ENCODE measurements at places on chromosomes 4 and X.
A peak's percentile ranks its signal among the peaks of the same experiment; 100 is the strongest.

- DNase-seq: no peak
Observed at GRCh38 chr4:141058591-141059512, 74.4 kb downstream of the RNF150 start.

- DNase-seq: no peak
Observed at GRCh38 chr4:22482250-22483127, 33.4 kb downstream of the ADGRA3 start.

DNA sequence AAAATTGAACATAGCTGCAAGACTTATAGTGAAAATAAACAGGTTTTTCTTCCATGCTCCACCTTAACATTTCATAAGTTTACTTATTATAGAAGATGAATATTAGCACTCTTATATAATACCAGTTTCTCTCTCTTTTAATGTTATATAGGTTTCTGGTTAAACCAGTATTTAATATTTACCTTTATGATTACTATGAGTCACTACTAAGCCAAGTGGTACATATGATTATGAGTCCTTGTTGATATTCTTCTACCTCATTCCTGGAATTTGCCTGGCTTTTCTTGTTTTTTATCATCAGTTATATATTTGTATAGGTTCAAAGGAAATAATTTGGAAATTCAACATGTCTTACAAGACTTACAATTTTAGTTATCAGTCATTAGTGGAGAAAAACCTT, 89.9 kb upstream of the MAOA start:
- no peak for DNase-seq

- no peak for DNase-seq
Observed at GRCh38 chr4:150216726-150217125, 138.5 kb downstream of the DCLK2 start.

DNA sequence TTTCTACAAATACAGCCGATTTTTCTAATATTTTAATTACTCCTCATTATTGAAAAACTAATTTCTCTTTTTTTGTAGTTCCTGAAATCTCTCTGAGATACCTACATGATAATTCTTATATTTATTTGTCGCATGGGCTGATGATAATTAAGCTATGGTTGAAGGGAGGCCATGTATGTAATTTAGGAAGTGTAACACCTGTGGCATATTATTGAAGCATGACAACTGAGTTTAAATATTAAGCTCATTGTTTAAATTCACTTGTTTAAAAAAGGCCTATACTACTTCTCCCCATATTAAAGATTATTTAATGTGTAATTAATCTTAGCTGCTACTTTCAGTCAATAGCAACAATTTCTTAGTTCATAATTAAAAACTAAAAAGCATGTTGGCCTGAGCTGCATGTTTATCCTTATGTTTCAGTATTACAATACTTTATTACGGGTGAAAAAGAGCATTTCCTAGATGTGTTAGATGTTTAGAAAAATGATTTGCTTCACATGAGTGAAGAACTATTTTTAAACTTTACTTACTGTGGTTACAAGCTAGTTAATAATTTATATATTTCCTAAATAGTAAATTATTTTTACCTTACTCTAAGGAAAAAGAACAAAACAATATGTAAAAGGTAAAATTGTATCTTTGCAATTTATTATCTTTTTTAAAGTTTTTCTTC, 122.4 kb downstream of the RAP1GDS1 start:
- DNase-seq: no peak

DNA sequence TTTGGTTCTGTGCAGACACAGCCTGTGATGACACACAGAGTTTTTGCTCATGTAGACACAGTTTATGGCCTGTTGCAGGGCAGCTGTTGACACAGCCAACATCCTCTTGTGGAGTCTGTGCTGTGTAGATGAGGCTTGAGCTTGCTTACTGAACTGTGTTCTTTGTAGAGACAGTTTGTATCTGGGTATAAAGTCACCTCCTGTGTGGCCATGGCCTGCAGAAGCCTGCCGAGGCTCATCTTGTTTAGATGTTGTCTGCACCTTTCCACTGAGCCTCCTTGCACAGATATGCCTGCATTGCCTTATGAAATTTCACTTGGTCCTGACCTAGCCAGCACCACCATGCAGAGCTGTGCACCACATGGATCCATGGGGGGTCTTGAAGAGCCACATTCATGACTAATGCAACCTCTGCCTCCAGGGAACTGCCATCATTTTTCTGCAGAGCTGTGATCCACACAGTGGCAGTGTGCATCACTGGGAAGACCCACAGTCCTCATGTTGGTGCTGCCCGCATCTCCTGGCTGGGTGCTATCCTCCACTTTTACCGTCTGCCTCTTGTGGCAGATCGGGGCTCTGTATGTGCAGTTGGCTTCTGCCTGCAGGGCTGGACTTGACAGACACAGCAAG, 198.0 kb upstream of the MAMLD1 start:
- no peak for DNase-seq

DNA sequence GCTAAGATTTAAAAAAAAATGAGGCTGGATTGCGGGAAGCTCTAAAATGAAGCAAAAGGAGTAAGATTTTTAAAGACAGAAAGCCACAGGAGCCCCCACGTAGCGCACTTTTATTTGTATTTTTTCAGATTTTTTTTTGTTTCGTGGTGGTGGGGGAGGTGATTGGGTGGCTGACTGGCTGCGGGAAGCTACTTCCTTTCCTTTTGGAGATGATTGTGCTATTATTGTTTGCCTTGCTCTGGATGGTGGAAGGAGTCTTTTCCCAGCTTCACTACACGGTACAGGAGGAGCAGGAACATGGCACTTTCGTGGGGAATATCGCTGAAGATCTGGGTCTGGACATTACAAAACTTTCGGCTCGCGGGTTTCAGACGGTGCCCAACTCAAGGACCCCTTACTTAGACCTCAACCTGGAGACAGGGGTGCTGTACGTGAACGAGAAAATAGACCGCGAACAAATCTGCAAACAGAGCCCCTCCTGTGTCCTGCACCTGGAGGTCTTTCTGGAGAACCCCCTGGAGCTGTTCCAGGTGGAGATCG, 908 bp downstream of the PCDH10 start:
- no peak for DNase-seq

DNA sequence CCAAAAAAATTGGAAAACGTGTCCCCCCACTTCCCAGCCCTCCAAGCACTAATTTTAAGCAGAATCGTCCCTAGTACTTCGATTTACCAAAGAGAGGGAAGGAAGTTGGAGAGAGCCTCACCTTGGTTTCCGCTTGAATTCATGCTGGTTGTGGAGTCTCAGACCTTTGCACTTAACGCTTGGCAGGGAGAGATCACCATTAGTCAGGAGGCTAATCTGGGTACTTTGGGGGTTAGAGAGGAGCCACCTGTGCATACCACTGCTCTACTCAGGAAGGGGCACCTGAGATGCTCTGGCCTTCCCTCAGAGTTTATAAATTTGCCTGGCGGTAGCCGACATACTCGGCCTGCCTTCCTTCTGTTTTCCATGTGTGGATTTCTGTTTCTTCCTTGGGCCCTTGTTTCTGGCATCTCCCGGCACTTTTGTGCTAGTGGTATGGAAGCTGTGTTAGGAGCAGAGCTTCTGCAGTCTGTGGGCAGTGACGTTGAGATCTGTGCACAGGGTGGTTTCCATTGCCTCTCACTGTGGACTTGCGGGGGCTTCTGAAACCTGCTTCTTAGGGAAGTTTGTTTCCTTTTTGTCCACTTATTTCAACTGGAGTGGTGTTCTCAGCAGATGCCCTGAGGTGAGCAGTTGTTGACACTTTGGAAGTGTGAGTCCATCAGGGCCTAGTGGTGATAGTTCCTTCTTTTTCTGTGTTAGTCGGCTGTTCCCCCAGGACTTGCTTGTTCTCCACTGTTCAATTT, 104.2 kb downstream of the TMEM131L start:
- no peak for DNase-seq

GRCh38 chrX:10177601-10178000, 20.8 kb downstream of the CLCN4 start:
- DNase-seq: no peak

- DNase-seq: no peak
Observed at GRCh38 chr4:77917601-77918000, 55.0 kb downstream of the MRPL1 start.

DNA sequence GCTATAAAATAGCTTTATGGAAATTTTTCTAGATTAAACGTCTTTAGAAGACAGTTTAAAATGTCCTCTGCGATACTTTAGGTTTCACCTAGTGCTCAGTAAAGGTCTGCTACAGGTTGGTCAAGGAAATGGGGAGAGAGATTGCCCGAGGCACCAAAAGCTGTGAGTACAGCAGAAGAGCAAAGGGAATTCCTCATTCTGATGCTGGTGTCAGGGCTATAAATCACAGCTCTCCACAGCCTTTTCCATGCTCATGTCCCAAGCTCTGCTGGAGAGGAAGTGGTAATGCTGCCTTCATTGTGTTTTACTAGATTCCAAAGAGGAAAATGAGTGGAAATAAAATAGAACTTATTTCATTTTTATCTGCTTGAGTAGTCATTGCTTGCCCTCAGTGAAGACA, 2060.4 kb downstream of the ARAP2 start:
- DNase-seq: no peak

DNA sequence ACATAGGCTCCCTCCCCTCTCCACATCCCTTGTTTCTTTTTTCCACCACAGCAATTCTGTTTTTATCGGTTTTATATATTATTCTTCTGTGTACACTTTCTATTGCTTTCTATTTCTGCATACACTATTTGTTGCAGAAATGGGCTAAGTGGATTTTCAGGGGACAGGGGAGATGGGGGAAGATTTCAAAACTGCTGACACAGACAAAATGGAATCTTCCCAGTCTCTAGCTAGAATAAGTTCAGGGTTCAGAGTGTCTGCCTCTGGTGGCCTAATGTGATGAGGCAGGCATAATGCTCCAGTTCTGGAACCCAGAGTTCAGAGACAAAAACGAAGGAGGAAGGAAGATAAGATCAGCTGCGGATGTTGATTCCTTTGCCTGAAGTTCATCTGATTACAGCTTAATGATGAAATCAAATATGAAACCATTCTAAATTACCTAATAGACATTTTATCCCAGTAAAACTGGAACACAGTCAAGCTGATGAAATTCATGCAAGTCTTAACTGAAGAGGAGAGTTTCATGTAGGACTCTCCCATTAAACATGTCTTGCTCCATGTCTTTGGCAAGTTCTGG, 447.1 kb downstream of the AFF2 start:
- no peak for DNase-seq

DNA sequence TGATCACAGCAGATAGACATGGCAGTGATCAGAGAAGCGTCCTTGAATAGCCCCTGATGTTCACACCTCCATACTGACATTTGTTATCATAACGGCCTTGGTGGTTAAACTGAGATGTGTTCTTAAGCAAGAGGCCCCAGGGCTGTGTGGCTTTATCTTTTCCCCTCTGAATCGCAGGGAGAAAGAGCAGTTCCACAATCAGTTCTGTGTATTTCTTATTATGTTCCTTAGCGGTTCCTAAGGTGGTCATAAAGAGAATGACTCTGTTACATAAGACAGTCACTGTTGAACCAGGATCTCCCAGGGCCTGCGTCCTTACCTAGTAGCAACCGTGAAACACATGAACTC, 52.8 kb upstream of the CBR4 start:
- no peak for DNase-seq

DNA sequence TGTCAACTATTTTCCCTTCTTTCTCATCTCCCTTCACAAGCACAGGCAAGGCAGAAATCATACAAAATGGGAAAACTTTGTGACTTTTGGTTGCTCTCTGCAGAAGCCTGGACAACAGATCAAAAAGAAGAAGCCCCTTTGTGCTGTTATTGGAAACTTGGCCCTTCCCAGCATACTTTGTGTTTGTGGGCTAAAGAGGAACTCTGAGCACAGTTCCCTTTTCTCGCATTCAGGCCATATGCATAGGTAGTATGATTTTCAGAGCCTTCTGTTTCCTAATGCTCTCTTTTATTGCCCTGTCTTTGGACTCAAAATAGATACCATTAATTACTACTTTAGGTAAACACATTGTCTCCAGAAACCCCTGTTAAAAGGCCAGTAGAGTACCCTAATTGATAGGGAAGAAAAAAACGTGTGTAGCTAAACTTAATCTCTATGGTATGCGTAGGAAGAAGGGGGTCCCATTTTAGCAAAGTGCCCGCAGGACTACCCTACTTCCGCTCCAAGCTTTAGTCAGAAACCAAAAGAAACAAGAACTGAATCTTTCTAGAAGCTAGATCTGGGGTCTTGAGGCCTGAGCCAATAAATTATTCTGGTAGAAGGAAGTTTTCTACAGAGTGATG, 26.6 kb downstream of the VSIG4 start:
- peak; percentile 11 for DNase-seq

DNA sequence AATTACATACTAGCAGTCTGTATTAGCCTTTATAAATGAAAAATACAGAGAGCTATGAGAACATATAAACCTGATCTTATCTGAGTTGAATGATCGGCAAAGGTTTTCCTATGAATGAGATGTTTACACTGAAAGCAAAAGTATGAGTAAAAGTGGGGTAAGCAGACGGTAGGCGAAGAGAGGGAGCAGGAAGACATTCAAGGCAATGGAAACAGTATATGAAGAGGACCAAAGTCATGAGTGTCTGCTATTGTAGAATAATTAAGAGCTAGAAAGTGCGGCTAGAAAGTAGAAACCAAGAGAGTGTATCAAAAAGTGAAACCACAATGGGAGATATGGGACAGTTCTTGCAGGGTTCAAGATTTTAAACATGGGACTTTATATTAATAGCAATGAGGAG, 67.0 kb upstream of the TMLHE start:
- no peak for DNase-seq

DNA sequence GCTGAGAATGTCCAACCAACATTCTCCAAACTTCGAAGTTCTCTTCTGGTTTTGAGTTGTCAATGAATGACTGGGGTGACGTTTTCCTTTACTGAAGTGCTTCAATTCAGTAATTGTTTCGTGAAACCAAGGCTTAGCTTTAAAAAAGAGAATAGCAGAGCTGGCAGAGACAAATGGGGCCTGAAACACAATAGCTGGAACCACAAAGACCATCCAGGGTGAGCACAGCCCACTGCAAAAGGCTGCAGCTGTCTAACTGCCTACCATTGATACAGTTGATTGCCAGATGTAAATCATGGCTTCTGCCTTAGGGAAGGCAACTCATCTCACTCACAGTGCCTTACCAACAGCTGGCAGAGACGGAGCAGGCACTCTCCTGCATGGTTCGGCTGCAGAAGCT, 78.7 kb upstream of the ZNF518B start:
- DNase-seq: no peak

- no peak for DNase-seq
Observed at GRCh38 chrX:43016021-43016420, 238.1 kb upstream of the PPP1R2C start.

DNA sequence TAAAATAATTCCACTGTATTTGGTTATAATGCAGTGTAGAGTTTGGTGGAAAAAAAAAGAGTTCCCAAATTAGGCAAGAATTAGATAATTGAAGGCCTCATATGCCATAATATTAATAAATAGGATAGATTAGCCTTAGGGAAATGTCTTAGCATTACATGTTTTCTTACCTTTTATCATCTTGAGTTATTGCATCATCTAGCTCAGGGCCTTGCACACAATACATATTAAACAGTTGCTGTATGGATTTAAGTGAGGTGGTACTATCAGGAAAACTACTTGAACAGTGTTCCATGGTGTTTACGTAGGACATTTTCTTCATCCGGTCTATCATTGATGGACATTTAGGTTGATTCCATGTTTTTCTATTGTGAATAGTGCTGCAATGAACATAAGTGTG, 419.4 kb downstream of the EPHA5 start:
- DNase-seq: no peak
